Epithelial cell of proximal tubule (primary cell): ENCODE measurements at places on chromosomes 2 and 18. TPM values are rescaled to one million over a fixed set of nuclear protein-coding genes. Genes with fewer than 3 reads are reported as not detected.

DNA sequence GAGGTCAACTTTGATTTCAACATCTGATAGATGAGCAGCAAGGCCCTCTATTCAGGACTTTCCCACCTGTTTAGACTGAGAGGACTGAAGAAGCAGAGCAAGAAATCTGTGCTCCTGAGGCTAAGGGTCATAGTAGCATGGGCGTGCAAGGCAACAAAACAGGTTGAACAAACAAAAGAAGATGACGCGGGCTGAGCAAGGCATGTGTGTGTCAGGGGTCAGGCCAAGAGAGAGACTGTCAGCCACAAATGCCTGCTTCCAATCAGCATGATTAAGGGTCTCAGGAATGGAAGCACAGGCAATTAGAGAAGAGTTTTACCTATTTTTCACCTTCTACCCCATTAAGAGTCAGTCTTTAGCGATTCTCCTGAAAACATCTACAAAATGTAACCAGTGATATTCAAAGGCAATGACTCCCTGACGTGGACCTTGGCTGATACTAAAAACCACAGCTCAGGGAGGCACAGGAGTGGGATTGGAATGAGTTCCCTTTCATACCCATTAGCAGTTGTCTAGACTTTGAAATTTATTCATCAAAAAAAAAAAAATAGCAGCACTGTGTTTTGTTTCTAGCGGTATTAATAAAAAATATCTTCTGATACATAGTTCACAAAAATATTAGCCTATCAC lies 81.9 kb downstream of the DYNAP start:
- DNase-seq = no peak

- DNase-seq = no peak
Measured at GRCh38 chr2:239960929-239961661, 64.0 kb downstream of the NDUFA10 start.

- DNase-seq = no peak
Measured at GRCh38 chr18:79537758-79538157, 141.8 kb upstream of the CTDP1 start.

DNA sequence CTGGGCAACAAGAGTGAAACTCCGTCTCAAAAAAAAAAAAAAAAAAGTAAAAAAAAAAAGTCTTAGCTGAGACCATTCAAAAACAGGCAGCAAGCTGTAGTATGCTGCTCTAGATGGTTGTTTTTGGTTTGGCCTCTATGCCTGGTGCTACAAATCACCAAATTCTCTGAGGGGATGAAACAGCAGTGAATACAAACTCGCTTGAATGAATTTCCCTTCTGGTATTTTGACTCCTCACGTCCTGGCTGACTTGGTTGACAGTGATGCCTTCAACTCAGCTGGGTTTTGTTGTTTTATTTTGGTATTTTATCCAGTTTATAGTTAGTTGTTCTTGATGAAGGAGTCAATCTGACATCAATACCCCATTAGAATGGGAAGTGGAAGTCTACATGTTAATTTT lies 3.3 kb upstream of the TCF7L1 start:
- no peak for DNase-seq

DNA sequence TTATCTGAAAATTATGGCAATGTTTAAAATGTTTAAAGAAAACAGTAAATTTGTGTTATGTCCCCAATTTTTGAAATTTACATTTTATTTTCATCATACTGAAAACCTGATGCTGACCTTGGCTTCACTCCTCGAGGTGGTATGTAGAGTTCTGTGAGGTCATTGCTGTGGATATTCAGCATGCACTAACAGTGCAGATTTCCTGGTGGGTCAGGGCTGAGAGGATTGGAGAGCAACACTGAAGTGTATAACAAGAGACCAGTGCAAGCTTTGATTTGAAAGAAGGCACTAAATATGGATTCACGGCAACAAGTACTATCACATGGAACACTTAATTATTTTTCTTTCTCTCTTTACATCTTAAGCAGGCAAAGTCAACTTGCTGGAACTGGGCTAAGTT lies 134.1 kb downstream of the SLC8A1 start:
- no peak for DNase-seq

- no peak for DNase-seq
Measured at GRCh38 chr2:14292964-14293363, 339.6 kb upstream of the LRATD1 start.

GRCh38 chr2:192828175-192828574 lies 633.4 kb upstream of the TMEFF2 start:
- no peak for DNase-seq

DNA sequence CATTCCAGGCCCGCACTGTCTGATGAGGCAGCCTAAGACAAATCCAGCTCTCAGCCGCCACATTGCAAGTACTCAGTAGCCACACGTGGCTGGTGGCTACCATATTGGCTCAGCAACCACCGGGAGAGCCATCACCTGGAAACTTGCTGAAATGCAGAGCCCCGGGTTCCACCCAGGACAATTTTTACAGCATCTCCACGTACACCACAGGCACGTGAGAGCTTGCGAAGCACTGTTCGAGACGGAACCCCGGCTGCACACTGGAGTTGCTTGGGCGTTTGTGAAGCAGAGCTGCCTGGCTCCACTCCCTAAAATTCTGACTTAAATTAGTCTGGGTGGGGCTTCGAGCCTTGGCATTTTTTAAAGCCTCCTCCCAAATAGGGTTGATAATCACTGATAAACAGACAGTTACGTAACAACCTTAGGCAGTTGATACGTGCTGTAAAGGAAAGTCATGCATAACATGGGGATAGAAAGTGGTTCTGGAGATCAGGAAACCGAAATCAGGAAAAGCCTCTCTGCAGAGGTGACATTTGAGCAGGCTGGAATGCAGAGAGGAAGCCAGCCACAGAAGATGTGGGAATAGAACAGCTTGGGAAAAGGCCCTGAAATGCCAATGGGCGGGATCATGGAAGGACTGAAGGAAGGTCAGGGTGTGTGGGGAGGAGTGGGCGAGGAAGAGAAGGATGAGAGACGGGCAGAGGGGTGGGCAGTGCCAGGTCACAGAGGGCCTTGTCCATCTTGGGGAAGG lies 6.2 kb downstream of the ASAP2 start:
- DNase-seq = no peak

The TNFRSF11A gene
- 0.80 and 4.2 TPM in 2 replicates for total RNA-seq

The RMDN2 gene
- total RNA-seq = 1.5 and 2.8 TPM in 2 replicates

The ICOS gene
- not detected in 2 replicates for total RNA-seq

The ZAP70 gene
- 0.14 TPM in 1 of 2 replicates, not detected in the other for total RNA-seq
